Stimulated activated CD4-positive, alpha-beta T cell treated with anti-CD3 and anti-CD28 coated beads, Interleukin-12 subunit alpha, Interleukin-12 subunit beta, amount 100 ng/mL, for 48 hours (primary cell): ENCODE measurements at places on chromosomes 6 and 20.

GRCh38 chr20:60300374-60300773 is 342.2 kb downstream of the CDH26 start:
- no peak for DNase-seq

DNA sequence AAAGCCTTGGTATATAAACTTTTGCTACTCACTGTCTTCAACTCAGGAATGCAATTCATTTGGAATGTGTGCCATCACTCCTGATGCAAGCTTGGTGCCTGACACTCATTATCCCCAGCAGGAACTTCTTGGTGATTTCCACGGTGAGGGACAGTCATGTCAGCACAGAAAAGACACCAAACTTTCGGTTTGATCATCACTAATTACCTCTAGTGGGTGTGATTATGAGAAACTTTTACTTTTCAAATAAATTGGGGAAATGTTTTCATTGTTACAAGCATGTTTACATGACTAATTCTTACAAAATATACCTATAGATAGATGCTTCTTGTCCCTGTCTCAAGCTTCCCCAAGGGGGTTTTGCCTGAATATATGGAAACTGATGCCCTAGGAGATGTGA is 40.9 kb downstream of the RPP40 start:
- no peak for DNase-seq

DNA sequence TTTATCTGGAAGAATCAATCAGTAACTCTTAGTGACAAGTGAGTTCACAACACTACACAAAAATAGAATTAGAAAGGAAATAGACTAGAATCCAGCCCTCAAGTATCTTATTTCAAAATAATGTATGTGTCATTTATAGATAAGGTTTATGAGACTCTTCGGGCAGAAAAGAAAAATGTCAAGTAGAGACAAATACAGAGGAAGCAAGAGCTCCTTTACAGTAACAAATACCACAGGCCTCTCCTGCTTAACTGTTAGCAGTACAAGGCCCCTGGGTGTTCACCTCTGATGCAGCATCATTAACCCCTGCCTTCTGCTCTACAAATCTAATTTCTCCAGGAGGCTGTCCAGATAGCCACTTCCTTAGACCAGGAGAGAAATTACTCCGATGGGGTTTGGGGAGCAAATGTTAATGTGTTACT is 76.7 kb downstream of the UBE3D start:
- DNase-seq = no peak

- DNase-seq = no peak
These were observed 372.5 kb downstream of the ZFAND3 start for GRCh38 chr6:38192011-38192410.

DNA sequence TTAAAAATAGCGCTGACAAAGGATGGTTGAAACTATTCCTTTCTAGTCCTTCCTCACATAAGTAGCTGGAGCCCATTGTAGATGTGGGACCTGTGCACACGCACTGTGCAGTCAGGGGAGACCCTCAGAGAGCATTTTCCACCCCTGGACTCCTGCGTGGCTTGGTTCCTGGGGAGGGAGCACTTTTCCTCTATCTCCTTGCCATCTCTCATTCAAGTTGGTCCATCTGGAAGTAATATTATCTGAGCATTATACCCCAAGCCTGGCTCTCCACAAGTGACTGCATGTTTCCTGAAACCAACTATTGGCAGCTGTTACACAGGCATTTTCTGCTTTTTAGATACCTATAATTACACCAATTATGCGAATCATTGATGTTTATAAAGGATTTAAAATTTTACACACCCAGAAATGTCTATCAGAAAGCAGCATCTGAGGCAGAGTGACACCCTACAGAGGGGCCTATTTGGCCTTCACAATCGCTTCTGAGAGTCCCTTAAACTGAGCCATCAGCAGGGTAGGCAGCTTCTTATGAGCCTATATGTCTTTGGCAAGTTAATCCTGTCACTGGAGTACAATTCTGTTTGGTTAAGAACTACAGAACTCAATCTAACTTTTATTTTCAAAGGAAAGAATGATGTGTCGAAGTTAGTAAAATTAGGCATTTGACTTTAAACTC is 18.7 kb downstream of the SOX4 start:
- DNase-seq = no peak
